ENCODE measurements at places on chromosomes 1 and 21.

- peaks cover 4% of the 10 kb centered on the region for H3K27me3 ChIP-seq
- no peaks in the 10 kb centered on the region for H3K36me3 ChIP-seq
- H3K4me1 ChIP-seq: peaks cover 16% of the 10 kb centered on the region
- peak overlapping the region; percentile 59 for H3K4me3 ChIP-seq
- peak; percentile 81 for DNase-seq
- peak overlapping the region; percentile 16 for H3K27ac ChIP-seq
Measured at GRCh38 chr1:94801919-94802546, 18.1 kb upstream of the SLC44A3 start.

DNA sequence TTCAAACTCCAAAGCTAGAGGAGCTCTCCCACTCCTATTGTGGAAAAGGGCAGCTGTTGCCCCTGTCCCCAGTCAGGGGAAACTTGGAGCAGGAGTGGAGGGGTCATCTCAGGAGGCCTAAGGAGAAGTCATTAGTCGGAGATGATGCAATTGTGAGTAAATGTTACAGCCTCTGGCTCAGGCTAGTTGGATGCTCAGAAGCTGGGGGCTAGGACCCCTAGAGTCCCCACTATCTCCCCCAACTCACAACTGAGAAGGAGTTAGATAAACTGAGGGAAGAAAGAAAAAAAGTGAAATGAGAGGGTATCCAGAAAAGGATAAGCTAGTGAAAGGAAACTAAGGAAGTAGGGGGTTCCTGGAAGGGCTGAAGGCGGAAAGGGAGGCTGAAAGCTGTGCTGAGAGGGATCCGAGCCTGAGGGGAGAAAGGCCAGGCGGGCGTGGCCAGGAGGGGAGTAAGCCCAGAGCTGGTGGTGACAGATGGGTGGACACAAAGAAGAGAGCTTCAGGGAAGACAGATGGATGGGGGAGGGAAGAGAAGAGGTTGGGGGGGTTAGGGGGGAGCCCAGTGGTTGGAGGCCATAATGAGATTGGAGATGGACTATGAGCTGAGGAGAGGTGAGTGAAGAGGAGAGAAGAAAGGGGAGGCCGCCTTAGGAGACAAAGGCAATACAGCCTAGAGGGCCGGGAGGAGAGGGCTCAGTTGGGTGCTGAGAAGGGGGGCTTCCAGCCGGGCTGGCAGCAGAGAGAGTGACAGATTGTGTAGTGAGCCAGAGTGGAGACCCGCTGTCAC lies 4.5 kb upstream of the NHLH1 start:
- H3K4me3 ChIP-seq: no peak overlapping the region
- H3K27me3 ChIP-seq: no peaks in the 10 kb centered on the region
- H3K36me3 ChIP-seq: peaks cover 20% of the 10 kb centered on the region
- no peak for DNase-seq

DNA sequence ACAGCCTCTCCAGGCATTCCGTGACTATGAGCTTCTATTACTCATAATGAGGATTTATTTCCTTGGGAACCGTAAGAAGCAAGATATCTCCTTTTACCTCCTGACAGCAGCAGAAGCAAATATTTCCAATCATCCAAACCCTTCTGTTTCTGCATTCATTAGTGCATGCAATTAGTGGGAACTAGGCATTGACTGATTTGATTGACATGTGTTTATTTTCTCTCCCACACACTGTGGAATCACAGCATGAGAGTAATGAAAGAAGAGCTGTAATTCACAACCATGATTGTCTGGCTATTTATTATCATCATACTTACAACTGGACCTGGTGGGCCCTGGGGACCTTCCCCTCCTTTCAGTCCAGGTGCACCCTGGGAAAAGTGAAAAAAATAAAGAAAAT lies 146.8 kb downstream of the COL11A1 start:
- DNase-seq: no peak
- no peaks in the 10 kb centered on the region for H3K36me3 ChIP-seq
- H3K27me3 ChIP-seq: no peaks in the 10 kb centered on the region
- H3K27ac ChIP-seq: no peak overlapping the region
- no peaks in the 10 kb centered on the region for H3K4me1 ChIP-seq

DNA sequence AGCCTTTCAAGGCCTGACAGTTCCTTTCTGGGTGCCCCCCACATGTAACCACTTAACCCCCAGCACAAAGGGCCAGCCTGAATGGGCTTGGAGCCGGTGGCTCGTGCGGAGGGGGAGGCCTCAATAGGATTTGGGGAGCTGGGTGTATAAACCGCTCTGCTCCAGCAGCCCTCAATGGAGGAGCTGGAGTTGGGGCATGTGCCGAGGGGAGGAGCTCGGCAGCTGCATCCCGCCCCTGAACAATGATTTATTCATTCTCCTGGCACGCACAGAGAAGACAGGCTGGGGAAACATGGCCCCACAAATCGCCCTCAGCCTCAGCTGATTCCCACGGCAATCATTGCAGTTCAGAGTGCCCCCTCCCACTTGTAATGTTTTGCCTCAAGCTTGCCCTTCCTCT lies 6.9 kb upstream of the C1orf216 start:
- no peak overlapping the region for H3K27ac ChIP-seq
- no peaks in the 10 kb centered on the region for H3K4me1 ChIP-seq
- no peak overlapping the region for H3K4me3 ChIP-seq
- H3K36me3 ChIP-seq: no peaks in the 10 kb centered on the region
- no peaks in the 10 kb centered on the region for H3K27me3 ChIP-seq

All from osteoblast (primary cell).